ENCODE measurements at places on chromosomes 12 and 14.
A peak's percentile ranks its signal among the peaks of the same experiment; 100 is the strongest.

DNA sequence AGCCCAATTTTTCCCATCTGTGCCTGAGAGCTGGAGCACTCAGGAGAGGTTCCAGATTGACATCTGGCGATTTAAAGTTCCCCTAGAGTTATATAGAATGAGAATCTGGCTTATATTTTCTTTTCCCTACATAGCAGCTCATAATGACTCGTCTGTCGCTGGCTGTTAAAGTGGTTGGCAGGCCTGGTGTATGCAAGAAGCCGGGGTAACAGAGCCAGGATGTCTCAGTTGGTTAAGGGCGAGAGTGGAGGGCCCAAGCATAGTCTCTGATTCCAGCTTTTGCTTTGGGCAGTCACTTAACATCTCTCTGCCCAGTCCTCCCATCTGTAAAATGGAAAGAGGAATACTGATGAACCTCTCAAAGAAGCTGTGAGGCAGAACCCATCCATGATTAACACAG, 751.6 kb downstream of the NOVA1 start:
- no peak for DNase-seq

DNA sequence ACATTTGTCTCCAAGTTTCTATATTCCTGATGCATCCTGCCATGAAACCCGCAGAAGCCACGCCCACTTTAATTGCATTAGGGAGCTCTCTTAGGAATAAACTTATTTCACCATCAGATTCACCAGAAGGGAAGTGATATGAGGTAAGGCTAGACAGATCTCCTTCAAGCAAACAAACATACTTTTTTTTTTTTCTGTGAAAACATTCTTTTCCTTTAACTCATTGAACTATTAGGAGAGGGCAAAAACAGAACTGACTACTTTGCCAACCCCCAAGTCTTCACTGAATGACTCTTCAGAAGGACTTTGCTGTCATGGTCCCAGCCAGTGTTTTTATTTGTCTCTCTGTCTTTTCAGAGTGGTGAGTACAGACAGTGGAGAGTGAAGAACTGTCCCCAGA, 48.4 kb downstream of the GTF2A1 start:
- no peak for DNase-seq

DNA sequence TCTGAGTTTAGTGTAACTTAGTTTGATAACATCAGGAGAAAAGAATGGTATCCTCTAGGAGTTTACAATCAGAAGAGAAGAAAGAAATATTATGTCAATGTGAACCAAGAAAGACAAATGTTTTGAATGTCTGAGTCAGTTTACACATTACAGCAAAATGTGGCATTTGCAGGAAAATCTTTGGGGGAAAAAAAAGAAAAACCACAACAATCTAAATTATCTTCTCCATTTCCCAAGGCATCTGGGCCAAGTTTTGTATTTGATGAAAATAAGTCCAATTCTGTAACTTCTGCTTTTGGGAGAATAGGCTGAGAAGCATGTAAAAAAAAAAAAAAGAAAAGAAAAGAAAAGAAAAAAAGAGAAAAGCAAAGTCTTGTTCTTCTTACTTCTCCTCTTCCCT, 58.8 kb upstream of the FLRT2 start:
- no peak for DNase-seq

DNA sequence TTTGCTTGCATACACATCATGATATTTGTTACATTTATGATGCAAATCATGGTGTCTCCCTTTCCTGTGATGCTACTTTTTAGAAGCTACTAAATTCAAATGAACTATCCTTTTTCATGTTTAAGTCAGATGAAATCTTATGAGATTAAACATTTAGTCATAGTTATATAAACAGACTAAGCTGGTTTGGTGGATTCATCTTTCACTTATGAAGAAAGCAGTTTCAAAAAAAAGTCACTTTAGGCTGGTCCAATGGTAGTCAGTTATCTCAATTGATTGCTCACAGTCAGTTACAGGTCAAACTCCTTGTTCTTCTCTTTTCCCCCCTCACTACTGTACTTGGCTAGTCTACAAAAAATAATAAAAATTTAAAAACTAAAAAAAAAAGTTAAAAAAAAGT, 19.7 kb downstream of the SYCP3 start:
- no peak for DNase-seq

DNA sequence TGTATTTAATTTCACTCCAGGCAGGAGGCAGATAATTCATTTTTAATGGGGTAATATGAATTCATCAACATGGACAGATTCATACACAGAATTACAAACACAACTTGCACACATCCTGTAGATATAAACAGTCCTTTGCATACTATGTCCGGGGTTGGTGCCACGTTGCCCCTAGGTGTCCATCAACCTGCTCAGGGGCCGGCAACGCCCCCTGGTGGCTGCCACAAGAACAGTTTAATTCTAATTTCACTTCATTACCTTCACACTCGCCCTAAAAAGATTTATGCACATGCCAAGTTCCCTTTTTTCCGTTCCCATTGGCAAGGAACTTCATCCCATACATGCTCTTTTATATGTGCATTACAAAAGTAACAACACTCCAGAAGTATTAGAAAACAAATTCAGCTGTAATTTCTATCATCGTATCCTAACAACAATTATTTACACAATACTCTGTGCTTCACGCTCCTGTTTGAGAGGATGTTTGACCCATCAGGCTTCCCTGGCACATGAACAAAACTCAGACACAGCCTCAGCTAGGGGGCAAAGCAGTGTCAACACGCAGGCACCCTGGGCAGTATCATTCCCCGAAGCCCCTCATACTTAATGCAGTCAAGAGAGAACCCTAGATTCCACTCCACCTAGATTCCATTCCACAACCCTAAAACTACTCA, 15.5 kb downstream of the MANSC1 start:
- no peak for DNase-seq

DNA sequence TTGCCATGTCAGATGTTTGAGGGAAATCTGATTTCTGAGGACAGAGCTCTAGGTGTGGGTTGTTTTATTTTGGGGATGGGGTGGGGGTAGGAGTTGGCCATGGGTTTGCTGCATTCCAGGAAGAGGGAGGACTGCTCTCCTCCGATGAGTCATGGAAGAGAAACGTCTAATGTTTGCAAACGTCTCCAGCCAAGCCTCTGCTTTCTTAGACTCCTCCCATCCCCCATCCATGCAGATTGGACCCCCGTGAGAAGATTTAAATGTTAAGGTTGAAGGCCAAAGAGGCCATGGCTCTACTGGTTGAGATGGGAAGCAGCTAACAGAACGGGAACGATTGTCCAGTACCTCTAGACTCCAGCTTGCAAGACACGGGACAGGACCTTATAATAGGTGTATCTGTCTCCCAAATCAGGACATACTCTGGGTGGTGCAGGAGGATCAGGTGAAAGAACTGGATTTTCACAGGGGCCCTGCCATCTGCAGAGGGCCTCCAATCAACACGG, 11.4 kb upstream of the ATP2A2 start:
- DNase-seq = no peak

- DNase-seq = no peak
Observed at GRCh38 chr14:64711039-64711438, 6.8 kb downstream of the PLEKHG3 start.

GRCh38 chr14:68539241-68539737, 253.6 kb downstream of the ZFP36L1 start:
- DNase-seq = no peak

DNA sequence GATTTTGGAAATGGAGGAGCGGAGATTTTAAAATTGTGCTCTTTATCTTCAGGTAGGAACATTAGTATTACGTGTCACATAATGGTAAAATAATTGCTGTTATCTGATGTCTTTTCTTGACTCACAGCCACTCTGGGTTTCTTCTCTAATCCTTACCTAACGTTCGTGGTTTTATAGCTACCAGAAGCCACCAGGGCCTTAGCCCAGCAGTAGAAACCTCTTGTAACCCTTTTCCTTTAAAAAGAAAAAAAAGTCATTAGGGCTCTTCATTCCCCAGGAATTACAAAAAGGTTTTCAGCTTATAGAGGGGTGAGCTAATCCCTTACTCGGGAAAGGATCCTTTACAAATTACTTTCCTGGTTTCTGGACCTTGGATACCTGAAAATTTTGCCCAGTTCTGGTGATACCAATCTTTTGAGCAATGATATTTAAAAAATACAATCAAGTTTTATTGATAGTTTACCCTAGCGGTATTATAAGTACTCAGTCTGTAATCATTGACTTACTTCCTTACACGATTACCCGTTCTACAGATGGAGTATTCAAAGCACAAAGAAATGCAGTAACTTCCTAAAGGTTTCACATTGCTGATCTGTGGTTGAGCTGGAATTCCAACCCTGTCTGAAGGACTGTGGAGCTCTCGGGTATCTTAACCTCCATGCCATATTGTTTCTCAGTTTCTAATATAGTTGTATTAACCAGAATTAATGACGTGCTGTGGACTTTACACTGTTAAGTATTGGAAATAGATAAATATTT, 1.6 kb downstream of the GABARAPL1 start:
- DNase-seq = no peak

DNA sequence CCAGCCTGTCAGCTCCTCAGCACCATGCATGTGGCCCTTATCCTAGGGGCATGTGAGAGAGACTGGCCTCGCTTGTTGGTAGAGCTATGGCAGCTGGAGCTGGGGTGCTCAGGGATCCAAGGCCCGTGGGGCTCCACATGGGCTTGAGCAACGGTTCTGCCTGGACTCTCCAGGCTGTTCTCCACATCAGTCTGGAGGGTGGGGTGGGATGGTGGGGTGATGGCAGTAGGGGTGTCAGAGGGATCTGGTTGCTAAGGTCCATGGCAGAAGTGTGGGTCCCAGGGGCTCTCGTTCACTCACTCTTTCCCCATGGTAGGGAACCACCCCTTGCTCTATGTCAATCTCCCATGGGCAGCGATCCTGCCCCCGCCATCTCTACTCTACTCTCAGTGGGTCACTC, 622.6 kb downstream of the LRFN5 start:
- DNase-seq = no peak

GRCh38 chr12:47763481-47764346, 5.0 kb upstream of the RAPGEF3 start:
- DNase-seq = no peak

GRCh38 chr12:8031872-8032241, 659 bp upstream of the FOXJ2 start:
- no peak for DNase-seq

- DNase-seq = no peak
Observed at GRCh38 chr14:74526854-74527585, 33.5 kb downstream of the ISCA2 start.

DNA sequence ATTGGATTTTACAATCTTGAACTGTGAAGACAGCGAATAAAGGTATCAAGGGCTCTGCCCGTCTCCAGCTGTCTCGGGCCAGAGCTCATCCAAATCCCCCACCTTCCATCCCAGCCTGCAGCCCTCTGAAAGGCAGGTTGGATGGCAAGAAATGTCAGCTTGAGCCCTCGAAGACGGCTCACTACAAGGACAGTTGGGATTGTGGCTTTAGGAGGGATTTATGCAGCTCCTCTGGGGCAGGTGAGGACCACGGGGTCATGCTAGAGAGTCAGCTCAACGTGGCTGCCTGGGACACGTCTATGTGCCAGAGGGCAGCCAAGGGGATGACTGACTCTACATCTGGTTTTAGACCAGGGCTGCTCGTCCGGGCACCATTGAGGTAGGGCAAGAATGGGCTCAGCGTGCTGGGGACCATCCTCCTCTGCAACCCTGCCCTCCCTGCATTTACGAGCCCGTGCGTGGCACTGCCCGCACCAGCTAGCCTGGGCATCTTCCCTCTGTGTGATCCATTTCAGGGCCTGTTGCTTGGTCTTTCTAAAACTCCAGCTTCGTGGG, 16.2 kb downstream of the MVK start:
- DNase-seq = no peak

- DNase-seq = no peak
Observed at GRCh38 chr14:73521229-73521628, 15.7 kb upstream of the ACOT1 start.

- peak; percentile 33 for DNase-seq
Observed at GRCh38 chr12:91620992-91621391, 438.4 kb upstream of the DCN start.

- no peak for DNase-seq
Observed at GRCh38 chr14:72888636-72889201, 5.2 kb downstream of the DPF3 start.

DNA sequence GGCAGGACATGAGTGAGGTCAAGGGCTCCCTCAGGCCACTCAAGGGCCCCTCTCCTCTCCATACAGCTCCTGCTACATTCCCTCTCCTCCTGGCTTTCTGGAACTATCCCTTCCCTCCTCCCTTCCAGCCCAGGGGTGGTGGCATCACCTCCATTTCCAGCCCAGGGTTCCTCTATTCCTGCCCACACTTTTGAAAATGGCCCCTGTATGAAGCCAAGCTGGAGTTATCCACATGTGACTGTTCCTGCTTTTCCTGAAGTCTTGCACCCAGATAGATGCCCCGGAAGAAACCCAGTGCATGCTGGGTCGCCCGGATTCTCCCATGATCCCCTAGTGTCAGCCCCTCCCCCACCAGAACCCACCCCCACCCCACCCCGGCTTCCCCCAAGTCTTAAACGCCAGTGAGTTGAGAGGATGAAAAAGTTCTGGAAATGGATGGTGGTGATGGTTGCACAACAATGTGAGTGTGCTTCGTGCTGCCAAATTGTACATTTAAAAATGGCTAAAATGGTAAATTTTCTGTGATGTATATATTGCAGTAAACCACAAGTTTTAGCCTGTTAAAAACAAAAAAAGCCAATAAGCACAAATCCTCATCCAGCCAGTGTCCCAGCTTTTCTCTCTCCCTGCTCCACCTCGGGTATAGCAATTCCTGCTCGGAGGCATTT, 136.9 kb downstream of the SCARB1 start:
- no peak for DNase-seq

GRCh38 chr12:124855275-124855957, 8.2 kb downstream of the SCARB1 start:
- no peak for DNase-seq

GRCh38 chr12:41476499-41477439, 288.6 kb downstream of the PDZRN4 start:
- DNase-seq = no peak

DNA sequence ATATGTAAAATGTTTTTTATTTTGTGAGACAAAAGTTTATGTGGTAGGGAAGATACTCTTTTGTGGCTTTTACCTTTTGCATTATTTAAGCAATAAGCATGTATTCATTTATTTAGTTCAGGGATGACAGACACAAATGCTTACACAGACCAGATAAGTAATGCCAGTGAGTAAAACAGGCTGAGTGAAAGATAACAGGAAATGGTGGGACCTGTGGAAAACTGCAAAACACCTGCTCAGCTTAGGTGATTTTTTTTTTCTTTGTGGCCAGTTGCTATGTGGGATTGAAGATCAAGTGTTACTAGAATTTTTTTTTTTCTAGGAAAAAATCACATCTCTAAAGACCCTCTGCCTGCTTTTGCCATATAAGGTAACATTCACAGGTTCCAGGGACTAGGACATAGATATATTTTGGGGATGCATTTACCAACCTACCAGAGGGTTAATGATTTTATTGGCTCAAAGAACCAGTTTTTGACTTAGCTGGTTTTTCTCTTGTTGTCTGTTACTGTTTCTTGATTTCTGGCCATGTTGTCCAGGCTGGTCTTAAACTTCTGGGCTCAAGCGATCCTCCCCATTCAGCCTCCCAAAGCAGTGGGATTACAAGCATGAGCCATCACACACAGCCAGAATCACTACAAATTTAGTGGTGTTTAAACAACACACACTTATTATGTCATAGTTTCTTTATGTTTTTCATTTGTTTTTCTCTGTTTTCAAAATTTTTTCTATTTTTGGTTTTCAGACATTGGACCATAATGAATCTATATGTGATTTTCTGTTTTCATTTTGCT, 9.8 kb downstream of the PSMA6 start:
- no peak for DNase-seq
